ENCODE measurements at places on chromosomes 12 and 14. TPM values are rescaled to one million over a fixed set of nuclear protein-coding genes. Genes with fewer than 3 reads are reported as not detected.

Gene GLIPR1L1
- total RNA-seq: not detected

Gene DDX54
- total RNA-seq: 78.3 TPM

Gene GYS2
- 0.06 TPM for total RNA-seq

Gene GALNT8
- total RNA-seq: 0.15 TPM

Gene TPH2
- not detected for total RNA-seq

DNA sequence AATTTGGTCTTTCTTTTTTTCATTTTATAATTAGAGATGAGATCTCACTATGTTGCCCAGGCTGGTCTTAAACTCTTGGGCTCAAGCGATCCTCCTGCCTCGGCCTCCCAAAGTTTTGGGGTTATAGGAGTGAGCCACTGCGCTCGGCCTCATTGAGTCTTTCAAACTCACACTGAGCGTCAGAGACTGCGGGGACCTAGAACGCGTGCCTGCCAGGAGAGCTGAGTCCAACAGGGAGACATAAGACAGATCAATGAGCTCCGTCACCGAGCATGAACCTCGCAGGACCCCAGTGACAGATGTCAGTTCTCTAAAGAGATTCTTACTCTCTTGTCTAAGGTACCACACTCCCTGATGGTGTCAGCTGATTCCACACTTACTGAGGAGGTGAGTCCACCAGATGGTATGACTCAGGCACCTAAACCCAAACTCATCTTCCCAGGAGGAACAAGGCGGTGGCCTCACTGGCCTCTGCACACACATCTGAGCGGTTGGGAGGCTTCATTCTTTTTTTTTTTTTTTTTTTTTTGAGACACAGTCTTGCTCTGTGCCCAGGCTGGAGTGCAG lies 58.9 kb downstream of the CCDC88C start:
- no peaks in the 10 kb centered on the region for H3K36me3 ChIP-seq
- DNase-seq: no peak
- no peak overlapping the region for H3K4me3 ChIP-seq

DNA sequence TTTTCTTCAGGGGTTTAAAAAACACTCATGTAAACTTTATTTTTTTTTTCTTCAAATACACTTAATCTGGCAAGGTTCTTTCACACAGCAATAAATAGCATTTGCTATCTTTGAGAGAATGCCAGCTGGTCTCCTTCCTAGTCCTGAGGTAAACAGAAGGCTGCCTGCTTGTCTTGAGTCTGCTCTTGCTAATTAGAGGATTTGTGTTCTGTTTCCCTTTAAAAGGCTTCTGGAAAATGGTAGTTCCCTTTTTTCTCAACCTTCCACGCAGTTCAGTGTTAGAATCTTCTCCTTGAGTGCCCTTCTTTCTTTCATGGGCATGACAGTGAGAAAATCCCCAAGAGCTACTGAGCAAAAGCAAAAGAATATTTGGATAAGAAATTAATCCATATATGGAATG lies 92.3 kb upstream of the DCN start:
- no peak overlapping the region for H3K4me3 ChIP-seq
- no peaks in the 10 kb centered on the region for H3K4me1 ChIP-seq
- no peaks in the 10 kb centered on the region for H3K36me3 ChIP-seq

- H3K4me3 ChIP-seq: no peak overlapping the region
- no peaks in the 10 kb centered on the region for H3K36me3 ChIP-seq
- H3K27ac ChIP-seq: no peak overlapping the region
- no peaks in the 10 kb centered on the region for H3K27me3 ChIP-seq
- no peak for DNase-seq
Observed at GRCh38 chr12:14416658-14417057, 51.2 kb downstream of the ATF7IP start.

- H3K4me3 ChIP-seq: no peak overlapping the region
- H3K36me3 ChIP-seq: no peaks in the 10 kb centered on the region
- no peak overlapping the region for H3K27ac ChIP-seq
- H3K4me1 ChIP-seq: peaks cover 6% of the 10 kb centered on the region
- no peaks in the 10 kb centered on the region for H3K27me3 ChIP-seq
- peak; percentile 62 for DNase-seq
Observed at GRCh38 chr12:58176296-58176869, 235.0 kb downstream of the ATP23 start.

- H3K27me3 ChIP-seq: no peaks in the 10 kb centered on the region
- H3K27ac ChIP-seq: no peak overlapping the region
- no peak for DNase-seq
Observed at GRCh38 chr14:38420048-38420447, 164.2 kb upstream of the CLEC14A start.

DNA sequence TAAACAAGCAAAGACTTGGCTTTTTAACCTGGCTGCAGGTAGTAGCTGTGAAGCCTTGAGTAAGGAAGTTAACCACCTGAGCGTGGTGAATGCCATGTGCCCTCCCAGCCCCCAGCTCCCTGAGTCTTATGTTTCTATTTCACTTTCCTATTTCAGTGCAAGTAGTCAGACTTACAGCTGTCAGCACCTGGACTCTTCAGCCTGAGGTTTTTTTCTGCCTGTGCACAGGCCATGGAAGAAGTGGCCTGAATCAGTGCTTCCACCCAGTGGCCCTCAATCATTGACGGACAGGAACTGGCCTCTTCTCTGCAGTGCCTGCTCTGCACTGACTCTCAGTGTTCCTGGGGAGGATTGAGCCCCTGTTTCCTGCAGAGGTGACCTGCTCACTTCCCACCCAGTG lies 796.4 kb downstream of the MED13L start:
- no peak overlapping the region for H3K27ac ChIP-seq
- H3K27me3 ChIP-seq: no peaks in the 10 kb centered on the region
- H3K4me3 ChIP-seq: no peak overlapping the region

DNA sequence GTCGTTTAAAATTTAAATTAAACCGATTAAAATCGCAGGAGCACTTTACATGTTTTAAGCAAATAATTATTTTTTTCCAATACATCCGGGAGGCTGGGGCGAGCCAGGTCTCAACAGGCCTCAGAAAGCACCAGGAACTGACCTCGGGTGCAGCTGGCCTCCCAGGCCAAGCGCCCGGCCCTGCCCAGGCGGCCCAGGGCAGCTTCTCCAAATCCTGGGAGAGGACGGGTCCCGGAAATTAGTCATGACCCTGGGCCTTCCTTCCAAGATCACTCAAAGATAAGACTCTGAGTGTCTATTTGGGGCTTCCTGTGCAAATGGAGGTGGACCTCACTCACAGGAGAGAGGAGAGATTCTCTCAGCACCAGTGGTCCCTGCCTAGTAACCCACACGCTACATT lies 177.1 kb downstream of the BCL11B start:
- H3K27ac ChIP-seq: no peak overlapping the region
- H3K36me3 ChIP-seq: no peaks in the 10 kb centered on the region
- no peak overlapping the region for H3K4me3 ChIP-seq
- DNase-seq: no peak
- H3K27me3 ChIP-seq: no peaks in the 10 kb centered on the region

DNA sequence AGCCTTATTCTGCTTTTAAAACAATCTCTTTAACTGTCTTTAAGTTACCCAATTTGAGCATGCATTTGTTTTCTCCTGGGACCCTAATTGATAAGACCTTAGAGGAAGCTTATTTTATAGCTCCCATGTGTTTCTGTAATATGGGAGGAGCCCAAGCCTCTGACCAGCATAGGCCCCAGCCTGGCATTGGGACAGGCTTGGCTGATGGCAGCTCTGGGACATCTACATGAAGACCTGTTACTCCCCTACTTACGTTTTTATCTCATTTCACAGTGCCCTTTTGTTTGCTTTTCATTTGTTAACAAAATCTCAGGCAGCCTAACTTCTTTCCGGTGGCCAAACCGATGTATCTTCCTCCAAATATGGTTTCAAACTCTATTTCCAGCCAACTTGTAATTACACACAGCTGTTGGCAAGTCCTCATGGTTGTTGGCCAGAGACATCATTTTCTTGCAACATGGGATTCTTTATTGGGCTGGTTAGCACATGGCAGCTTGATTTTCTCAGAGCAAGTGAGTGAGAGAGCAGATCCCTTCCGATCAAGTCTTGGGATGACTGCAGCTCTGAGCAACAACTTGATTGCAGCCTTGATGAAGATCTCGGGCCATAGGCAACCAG lies 1117.5 kb downstream of the AACS start:
- H3K4me3 ChIP-seq: no peak overlapping the region
- H3K27ac ChIP-seq: no peak overlapping the region
- no peaks in the 10 kb centered on the region for H3K27me3 ChIP-seq
- DNase-seq: no peak
- no peaks in the 10 kb centered on the region for H3K4me1 ChIP-seq

GRCh38 chr12:64992641-64993040 lies 128.5 kb downstream of the WIF1 start:
- H3K4me1 ChIP-seq: no peaks in the 10 kb centered on the region
- DNase-seq: no peak
- H3K27me3 ChIP-seq: no peaks in the 10 kb centered on the region
- no peaks in the 10 kb centered on the region for H3K36me3 ChIP-seq
- H3K4me3 ChIP-seq: no peak overlapping the region

GRCh38 chr12:13103391-13104033 lies at the start of gene GSG1:
Gene GSG1, minus strand, starts transcription at chr12:13103667. Its CDS starts 155 bp downstream, at chr12:13103512.
- no peak within 1 kb of the TSS for H3K4me3 ChIP-seq
- H3K27me3 ChIP-seq: no peaks in the 10 kb centered on the region
- no peaks in the 10 kb centered on the region for H3K36me3 ChIP-seq
- no peak within 1 kb of the TSS for H3K27ac ChIP-seq
- no peak for DNase-seq

DNA sequence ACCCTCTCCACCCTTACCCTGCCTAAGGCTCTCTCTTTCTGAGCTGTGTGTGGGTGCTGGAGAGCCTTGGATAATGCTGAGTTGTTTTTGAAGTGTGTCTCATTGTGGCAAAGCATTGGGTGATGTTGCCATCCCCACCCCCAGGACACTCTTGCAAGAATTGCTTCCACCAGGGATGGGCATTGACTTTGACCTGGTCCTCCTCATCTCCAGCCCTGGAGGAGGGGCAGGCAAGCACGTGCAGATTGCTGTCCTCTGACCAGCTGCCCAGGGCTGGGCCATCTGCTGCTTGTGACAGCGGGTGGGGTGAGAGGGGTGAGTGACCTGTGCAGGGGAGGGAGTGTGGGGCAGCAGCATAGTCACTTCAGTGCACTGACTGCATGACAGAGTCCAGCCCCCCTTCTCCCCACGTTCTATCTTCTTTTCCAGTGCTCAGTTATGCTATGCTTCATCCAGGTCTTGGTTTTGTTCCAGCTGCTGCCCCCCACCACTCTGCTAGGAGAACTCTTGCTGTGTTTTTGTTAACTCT lies 26.2 kb downstream of the SUSD6 start:
- no peaks in the 10 kb centered on the region for H3K27me3 ChIP-seq
- DNase-seq: peak; percentile 83
- H3K4me1 ChIP-seq: peaks cover 56% of the 10 kb centered on the region

DNA sequence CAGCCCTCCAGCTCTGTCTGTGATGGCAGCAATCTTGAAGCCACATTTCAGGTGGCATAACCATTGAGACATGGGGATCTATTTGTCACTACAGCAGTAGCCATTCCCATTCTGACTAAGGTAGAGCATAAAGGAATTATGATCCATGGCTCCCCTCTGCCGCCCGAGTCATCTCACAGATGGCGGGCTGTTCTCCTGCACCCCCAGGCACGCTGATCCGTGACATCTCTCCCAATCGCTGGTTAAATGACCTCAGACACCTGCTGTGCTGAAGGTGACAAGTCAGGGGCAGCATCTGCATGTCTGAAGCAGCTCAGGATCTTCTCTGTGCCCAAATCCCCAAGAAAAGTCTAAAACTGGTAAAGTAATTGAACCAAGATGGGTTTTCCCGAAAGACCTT lies 124.3 kb downstream of the ZFP36L1 start:
- H3K4me1 ChIP-seq: peaks cover 53% of the 10 kb centered on the region
- H3K36me3 ChIP-seq: no peaks in the 10 kb centered on the region
- no peak overlapping the region for H3K4me3 ChIP-seq
- DNase-seq: no peak
- H3K27ac ChIP-seq: peak overlapping the region; percentile 57

DNA sequence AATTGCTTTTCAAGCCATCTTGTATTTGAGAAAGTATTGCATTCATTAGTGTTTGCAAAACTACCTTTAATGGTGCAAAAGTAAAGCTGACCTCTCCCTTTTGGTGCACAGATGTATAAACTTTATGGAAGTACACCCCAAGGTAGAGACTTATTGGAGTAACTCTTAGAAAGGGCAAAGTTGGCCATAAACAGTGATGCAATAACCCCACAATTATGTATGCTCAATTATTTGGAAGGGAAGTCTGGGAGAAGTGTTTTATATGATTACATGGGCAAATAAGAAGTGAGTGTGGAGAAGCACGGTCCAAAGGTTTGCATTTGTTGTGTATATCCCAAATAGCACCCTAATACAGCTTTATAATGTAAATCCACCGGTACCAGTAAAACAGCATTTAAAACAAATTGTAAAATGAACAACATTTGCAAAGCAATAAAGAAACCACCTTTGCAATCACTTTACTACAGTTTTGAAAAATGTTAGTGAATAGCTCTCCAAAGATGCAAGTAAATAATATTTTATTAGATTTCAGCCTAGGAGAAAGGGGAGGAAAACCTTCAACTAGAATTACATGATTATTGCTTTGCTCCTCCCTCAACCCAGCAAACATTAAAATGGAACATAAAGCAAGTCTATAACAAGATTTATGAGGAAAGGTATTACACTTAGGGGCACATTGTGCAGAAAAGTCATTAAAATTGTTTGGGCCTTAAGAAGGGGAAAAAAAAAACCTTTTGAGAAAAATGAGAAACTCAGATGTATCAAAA lies 70.5 kb downstream of the HMGA2 start:
- no peaks in the 10 kb centered on the region for H3K36me3 ChIP-seq
- H3K27ac ChIP-seq: no peak overlapping the region
- H3K4me1 ChIP-seq: peaks cover 12% of the 10 kb centered on the region

Gene TAS2R30
- 1.8 TPM for total RNA-seq

DNA sequence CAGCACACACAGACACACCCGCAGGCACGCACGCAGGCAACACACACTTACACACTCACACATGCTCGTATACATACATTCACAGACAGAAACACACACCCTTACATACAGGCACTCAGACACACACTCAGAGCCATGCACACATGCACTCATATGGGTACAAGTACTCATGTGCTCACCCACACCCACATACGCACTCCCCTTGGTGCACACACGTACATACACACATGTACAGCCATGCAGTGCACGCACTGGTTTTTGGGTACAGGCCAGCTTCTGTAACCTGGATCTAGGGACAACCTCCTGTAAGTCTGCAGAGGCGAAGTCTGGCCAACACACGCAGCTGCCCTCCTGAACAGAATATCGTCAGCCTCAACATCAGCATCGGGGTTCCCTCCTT lies 221.3 kb upstream of the RTL1 start:
- DNase-seq: peak; percentile 5
- H3K4me1 ChIP-seq: no peaks in the 10 kb centered on the region
- H3K4me3 ChIP-seq: no peak overlapping the region
- H3K27ac ChIP-seq: no peak overlapping the region
- no peaks in the 10 kb centered on the region for H3K36me3 ChIP-seq

Gene FOXA1
- 0.42 TPM for total RNA-seq
